ENCODE measurements at places on chromosomes 4 and X. TPM values are rescaled to one million over a fixed set of nuclear protein-coding genes. Genes with fewer than 3 reads are reported as not detected.

ADAMTS3 gene
- 7.3 TPM for polyA plus RNA-seq

CCSER1 gene
- polyA plus RNA-seq, result 4.4 TPM

XAGE1A gene
- not detected for polyA plus RNA-seq

OPHN1 gene
- 33.0 TPM for polyA plus RNA-seq

MAGIX gene
- 5.5 TPM for polyA plus RNA-seq

RNF150 gene
- polyA plus RNA-seq, result 20.4 TPM

PPP2R3B gene
- 134 TPM for polyA plus RNA-seq

FGF13 gene
- 143 TPM for polyA plus RNA-seq

TRAM1L1 gene
- polyA plus RNA-seq, result 16.5 TPM

FAM241A gene
- polyA plus RNA-seq, result 1.9 TPM

NIPAL1 gene
- 1.0 TPM for polyA plus RNA-seq

ADGRL3 gene
- polyA plus RNA-seq, result 111 TPM

LIAS gene
- 25.4 TPM for polyA plus RNA-seq

ADH1C gene
- 1.4 TPM for polyA plus RNA-seq

CXCL3 gene
- polyA plus RNA-seq, result 2.2 TPM

SCRG1 gene
- 98.4 TPM for polyA plus RNA-seq

GIMD1 gene
- polyA plus RNA-seq, result not detected

TNMD gene
- polyA plus RNA-seq, result 3.5 TPM

SSX2B gene
- not detected for polyA plus RNA-seq

TDO2 gene
- 0.79 TPM for polyA plus RNA-seq

MSX1 gene
- polyA plus RNA-seq, result 11.5 TPM

CACNA1F gene
- 0.21 TPM for polyA plus RNA-seq

CLDN34 gene
- not detected for polyA plus RNA-seq

SRPK3 gene
- polyA plus RNA-seq, result 10.6 TPM

ADGRG4 gene
- 0.03 TPM for polyA plus RNA-seq

TCEAL6 gene
- polyA plus RNA-seq, result 36.9 TPM

DKK2 gene
- 5.7 TPM for polyA plus RNA-seq

ANXA10 gene
- not detected for polyA plus RNA-seq

PLAC8 gene
- 1.3 TPM for polyA plus RNA-seq

PRRG3 gene
- 10.3 TPM for polyA plus RNA-seq

LIN54 gene
- 15.2 TPM for polyA plus RNA-seq

GRIA2 gene
- polyA plus RNA-seq, result 175 TPM

TGIF2LX gene
- polyA plus RNA-seq, result not detected

L1CAM gene
- 179 TPM for polyA plus RNA-seq

CITED1 gene
- polyA plus RNA-seq, result 9.0 TPM

PNMA6F gene
- polyA plus RNA-seq, result 8.9 TPM

FAM47A gene
- not detected for polyA plus RNA-seq

COL4A6 gene
- polyA plus RNA-seq, result 10.7 TPM

SPANXA1 gene
- not detected for polyA plus RNA-seq

SLC25A43 gene
- polyA plus RNA-seq, result 1.9 TPM

MAP3K15 gene
- 1.0 TPM for polyA plus RNA-seq

BST1 gene
- polyA plus RNA-seq, result 2.2 TPM

SRD5A3 gene
- 17.9 TPM for polyA plus RNA-seq

All from spinal cord (tissue), 10 donors.